ENCODE measurements at places on chromosomes 3 and 15. TPM values are rescaled to one million over a fixed set of nuclear protein-coding genes. Genes with fewer than 3 reads are reported as not detected.

GRCh38 chr15:69748131-69748530 is 295.5 kb downstream of the RPLP1 start:
- H3K4me1 ChIP-seq, result peaks cover 7% of the 10 kb centered on the region
- no peak overlapping the region for H3K27ac ChIP-seq
- no peaks in the 10 kb centered on the region for H3K36me3 ChIP-seq
- H3K27me3 ChIP-seq, result no peaks in the 10 kb centered on the region
- DNase-seq, result no peak

DNA sequence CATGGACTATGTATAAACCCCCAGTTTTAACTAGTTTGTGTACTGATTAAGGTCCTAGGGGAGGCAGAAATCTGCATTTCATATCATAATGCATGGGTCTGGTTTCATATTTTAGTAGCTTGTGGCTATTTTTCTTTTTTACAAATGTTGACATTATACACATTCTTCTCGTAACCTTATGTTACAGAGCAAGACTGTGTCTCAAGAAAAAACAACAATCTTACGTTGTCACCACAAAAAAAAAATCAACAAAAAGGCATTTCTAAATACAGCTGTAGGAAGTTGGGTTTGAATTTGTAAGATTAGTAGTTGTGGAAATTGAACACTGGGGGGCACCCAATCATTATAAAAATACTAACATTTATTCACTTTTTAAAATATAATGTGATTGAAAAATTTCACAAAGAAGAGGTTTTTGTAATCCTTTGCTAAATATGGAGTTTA is 17.9 kb downstream of the SERP1 start:
- DNase-seq, result peak; percentile 21
- H3K27ac ChIP-seq, result no peak overlapping the region

The SUSD5 gene
- total RNA-seq, result 1.0 TPM

- DNase-seq, result no peak
- no peaks in the 10 kb centered on the region for H3K27me3 ChIP-seq
- H3K36me3 ChIP-seq, result peaks cover 6% of the 10 kb centered on the region
- peak overlapping the region; percentile 41 for H3K4me3 ChIP-seq
- H3K27ac ChIP-seq, result no peak overlapping the region
Observed at GRCh38 chr3:55481744-55482495, 5.2 kb downstream of the WNT5A start.

The FBXW12 gene
- total RNA-seq, result 0.55 TPM

DNA sequence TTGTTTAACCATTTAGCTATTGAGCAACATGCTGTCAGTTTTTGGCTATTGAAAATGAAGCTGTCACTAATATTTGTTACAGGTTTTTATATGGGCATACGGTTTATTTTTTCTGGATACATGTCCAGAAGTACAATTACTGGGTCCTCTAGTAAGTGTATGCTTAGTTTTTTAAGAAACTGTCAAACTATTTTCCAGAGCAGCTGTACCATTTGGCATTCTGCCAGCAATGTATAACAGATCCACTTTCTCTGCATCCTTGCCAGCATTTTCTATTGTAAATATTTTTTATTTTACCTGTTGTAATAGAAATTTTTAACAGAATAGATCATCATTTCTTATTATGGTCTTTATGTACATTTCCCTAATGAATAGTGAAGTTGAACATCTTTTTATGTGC is 658.8 kb downstream of the EDEM1 start:
- no peaks in the 10 kb centered on the region for H3K27me3 ChIP-seq
- H3K4me3 ChIP-seq, result no peak overlapping the region
- DNase-seq, result peak; percentile 4

DNA sequence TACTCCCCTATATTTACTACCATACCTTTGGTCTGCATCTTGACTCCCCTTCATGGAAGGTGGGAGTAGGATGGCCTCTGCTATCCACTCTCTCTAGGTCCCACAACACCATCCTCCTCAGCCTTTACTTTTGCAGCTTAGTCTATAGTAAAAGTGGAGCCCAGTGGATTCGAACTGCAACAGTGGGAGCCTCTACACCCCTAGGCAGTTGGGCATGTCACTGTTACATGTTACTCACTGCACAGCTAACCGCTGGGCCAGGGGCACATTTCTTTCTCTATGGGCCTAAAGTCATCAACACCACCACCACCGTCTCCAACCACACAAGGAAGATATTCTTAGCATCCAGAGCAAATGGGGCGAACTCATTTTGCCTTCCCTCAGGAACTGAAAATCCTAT is 62.9 kb downstream of the KLF13 start:
- H3K4me1 ChIP-seq, result no peaks in the 10 kb centered on the region
- H3K27ac ChIP-seq, result no peak overlapping the region
- DNase-seq, result no peak
- no peak overlapping the region for H3K4me3 ChIP-seq

- no peaks in the 10 kb centered on the region for H3K27me3 ChIP-seq
- H3K4me3 ChIP-seq, result no peak overlapping the region
- no peak overlapping the region for H3K27ac ChIP-seq
Observed at GRCh38 chr15:40815042-40815698, 7.9 kb upstream of the DNAJC17 start.

DNA sequence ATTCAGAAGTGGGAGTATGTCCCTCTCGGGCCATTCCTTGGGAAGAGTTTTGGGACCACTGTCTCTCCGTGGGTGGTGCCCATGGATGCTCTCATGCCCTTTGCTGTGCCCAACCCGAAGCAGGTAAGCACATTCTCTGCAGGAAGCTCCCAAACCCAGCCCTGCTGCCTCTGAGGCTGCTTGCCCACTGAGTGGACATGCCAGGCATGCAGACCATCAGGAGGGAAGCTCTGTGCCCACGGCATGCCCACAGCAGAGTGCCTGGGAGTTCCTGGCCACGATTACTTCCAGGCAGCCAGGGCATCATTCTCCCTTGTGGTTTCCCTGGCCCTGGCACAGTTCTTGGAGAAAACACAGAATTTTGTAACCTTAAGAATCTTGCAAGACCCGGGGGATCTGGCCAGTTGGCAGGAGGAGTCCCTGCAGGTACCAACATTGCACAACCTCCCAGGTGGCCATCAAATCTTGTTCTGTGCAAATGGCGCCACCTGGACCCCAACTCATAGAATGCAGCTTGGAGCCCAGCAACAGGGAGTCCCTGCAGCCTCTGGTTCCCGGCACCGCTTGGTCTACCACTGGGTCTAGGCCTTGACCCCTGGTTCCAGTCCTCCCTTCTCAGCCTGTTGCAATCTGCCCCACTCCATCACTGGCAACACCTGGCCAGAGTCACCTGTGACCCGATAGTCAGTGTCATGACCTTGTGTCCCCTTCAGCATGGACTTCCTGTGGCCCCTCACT is 20.4 kb downstream of the FAH start:
- H3K27ac ChIP-seq, result no peak overlapping the region
- H3K4me1 ChIP-seq, result no peaks in the 10 kb centered on the region
- no peaks in the 10 kb centered on the region for H3K36me3 ChIP-seq
- H3K4me3 ChIP-seq, result no peak overlapping the region
- peak; percentile 58 for DNase-seq

DNA sequence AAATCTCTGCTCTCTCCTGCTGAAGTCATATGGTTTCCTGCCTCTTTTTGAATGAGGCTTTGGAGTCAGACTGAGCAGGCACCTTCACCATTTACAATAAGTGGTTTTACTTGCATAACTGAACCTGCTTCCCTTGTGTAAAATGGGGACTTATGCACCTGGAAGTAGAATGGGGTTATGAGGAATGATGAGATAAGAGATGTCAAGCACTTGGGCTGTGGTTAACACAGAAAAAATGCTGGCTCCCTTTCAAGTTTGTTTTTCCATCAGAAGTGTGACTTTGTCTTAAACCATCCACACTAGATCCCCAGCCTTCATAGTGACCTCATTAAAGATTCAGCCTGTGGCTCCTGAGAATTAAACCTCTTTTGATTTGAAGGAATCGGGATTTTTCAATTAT is 5.2 kb downstream of the EXOSC7 start:
- peaks cover 6% of the 10 kb centered on the region for H3K4me1 ChIP-seq
- H3K27me3 ChIP-seq, result no peaks in the 10 kb centered on the region
- H3K36me3 ChIP-seq, result peaks cover 6% of the 10 kb centered on the region

DNA sequence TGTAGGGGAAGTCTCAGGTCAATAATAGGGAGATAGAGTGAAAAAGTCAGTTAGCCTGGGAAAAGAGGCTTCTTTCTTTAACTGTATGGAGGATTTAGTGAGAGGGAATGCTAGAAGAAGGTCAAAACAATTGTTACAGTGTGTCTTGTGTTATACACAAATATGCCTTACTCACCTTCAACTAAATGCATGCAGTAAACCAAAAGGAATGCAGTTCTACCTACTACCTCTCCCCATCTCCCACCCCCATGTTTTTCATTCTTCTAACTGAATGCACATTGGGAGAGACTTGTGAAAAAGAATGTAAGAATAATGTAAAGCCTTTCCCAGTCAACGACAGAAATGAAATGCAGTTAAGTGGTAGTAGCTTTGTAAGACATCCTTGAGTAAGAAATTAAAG is 33.8 kb downstream of the CCDC66 start:
- no peaks in the 10 kb centered on the region for H3K27me3 ChIP-seq
- H3K4me1 ChIP-seq, result no peaks in the 10 kb centered on the region
- H3K36me3 ChIP-seq, result no peaks in the 10 kb centered on the region

The GAP43 gene
- 42.0 TPM for total RNA-seq

- no peaks in the 10 kb centered on the region for H3K36me3 ChIP-seq
- H3K4me1 ChIP-seq, result no peaks in the 10 kb centered on the region
- no peak overlapping the region for H3K4me3 ChIP-seq
- no peaks in the 10 kb centered on the region for H3K27me3 ChIP-seq
Observed at GRCh38 chr3:59545374-59545773, 495.5 kb upstream of the CFAP20DC start.

The ATP10A gene
- total RNA-seq, result not detected

- H3K4me3 ChIP-seq, result no peak overlapping the region
- no peak overlapping the region for H3K27ac ChIP-seq
- H3K36me3 ChIP-seq, result no peaks in the 10 kb centered on the region
Observed at GRCh38 chr3:193446965-193447602, 68.5 kb upstream of the ATP13A5 start.

- no peak overlapping the region for H3K27ac ChIP-seq
- H3K4me1 ChIP-seq, result peaks cover 4% of the 10 kb centered on the region
- no peak for DNase-seq
- H3K4me3 ChIP-seq, result no peak overlapping the region
Observed at GRCh38 chr3:188571531-188572095, 417.7 kb downstream of the LPP start.

The FOXB1 gene
- not detected for total RNA-seq

The GPR62 gene
- total RNA-seq, result not detected

DNA sequence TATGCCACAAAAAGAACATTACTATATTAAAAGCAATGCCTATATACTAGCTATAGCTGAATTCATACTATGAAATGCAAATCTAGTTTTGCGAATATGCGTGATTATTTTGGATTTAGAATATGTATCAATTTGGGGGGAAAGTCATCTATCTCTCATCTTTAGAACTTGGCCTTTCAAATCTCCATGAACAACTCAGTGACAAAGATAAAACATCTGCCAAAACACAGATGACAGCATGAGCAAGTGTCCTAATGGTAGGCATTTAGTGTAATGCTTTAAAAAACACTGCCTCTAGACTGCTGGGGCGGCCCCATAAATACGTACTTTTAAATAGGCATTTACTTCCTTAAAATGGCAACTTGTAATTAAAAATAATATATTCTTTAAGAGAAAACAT is 2.7 kb downstream of the CD47 start:
- H3K4me1 ChIP-seq, result peaks cover 9% of the 10 kb centered on the region
- DNase-seq, result no peak
- peak overlapping the region; percentile 22 for H3K4me3 ChIP-seq
- H3K36me3 ChIP-seq, result no peaks in the 10 kb centered on the region

DNA sequence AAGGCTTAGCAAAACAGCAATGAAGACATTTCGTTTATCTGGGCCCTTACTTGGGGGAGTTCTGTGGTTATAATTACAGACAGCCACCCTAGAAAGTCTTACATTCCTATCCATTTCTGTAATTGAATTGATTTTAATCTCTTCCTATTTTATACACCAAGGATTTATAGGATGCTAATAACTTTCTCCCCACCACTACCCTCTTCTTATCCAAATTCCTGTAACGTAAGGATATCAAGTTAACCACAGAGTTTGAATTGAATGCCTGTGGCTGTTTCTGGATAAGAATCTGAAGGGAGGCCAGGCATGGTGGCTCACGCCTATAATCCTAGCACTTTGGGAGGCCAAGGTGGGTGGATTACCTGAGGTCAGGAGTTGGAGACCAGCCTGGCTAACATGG is 78.6 kb downstream of the MLH1 start:
- no peak for DNase-seq
- H3K4me3 ChIP-seq, result no peak overlapping the region
- no peaks in the 10 kb centered on the region for H3K27me3 ChIP-seq
- peaks cover 13% of the 10 kb centered on the region for H3K4me1 ChIP-seq
- H3K36me3 ChIP-seq, result peaks cover 5% of the 10 kb centered on the region

The GOLGA8G gene
- not detected for total RNA-seq

The PLSCR2 gene
- total RNA-seq, result not detected

DNA sequence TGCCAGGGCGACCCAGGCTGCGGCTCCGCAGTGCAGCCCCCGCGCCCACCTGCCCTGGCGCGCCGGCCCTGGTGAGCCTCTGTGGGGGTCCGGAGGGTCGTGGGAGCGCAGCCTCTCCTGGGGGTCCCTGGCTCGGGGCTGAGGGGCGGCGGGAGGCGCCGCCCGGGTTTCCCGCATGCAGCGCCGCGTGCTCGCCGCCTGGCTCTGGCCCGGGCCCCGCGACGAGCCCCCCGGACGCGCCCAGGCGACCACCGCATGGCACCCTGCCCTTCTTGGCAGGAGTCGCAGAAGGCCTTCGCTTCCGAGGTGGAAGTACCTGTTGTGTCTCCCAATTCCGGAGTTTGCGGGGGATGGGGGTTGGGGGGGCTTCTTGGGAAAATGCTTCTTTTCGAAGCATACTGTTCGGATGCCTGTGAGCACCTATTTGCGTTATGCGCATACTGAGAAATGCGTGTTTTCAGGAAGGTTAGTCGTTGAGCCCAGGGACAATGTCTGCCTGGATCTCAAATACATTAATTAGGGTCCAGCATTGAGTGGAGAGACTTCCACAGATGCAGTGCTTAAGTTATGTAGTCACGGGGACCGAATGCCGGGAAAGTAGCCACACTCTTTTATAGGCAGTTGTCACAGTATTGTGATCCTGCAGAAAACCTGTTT is 1.3 kb downstream of the GABRA5 start:
- no peak overlapping the region for H3K27ac ChIP-seq
- H3K36me3 ChIP-seq, result no peaks in the 10 kb centered on the region
- H3K27me3 ChIP-seq, result no peaks in the 10 kb centered on the region
- DNase-seq, result no peak

- H3K27ac ChIP-seq, result no peak overlapping the region
- no peak overlapping the region for H3K4me3 ChIP-seq
- no peaks in the 10 kb centered on the region for H3K27me3 ChIP-seq
- peaks cover 8% of the 10 kb centered on the region for H3K4me1 ChIP-seq
- no peak for DNase-seq
Observed at GRCh38 chr3:141246958-141247301, 15.3 kb downstream of the PXYLP1 start.

All from A673 (cell line).